ENCODE measurements at places on chromosomes 3 and 15.
A peak's percentile ranks its signal among the peaks of the same experiment; 100 is the strongest.

GRCh38 chr3:166829896-166830295, 550.2 kb downstream of the ZBBX start:
- DNase-seq: no peak

DNA sequence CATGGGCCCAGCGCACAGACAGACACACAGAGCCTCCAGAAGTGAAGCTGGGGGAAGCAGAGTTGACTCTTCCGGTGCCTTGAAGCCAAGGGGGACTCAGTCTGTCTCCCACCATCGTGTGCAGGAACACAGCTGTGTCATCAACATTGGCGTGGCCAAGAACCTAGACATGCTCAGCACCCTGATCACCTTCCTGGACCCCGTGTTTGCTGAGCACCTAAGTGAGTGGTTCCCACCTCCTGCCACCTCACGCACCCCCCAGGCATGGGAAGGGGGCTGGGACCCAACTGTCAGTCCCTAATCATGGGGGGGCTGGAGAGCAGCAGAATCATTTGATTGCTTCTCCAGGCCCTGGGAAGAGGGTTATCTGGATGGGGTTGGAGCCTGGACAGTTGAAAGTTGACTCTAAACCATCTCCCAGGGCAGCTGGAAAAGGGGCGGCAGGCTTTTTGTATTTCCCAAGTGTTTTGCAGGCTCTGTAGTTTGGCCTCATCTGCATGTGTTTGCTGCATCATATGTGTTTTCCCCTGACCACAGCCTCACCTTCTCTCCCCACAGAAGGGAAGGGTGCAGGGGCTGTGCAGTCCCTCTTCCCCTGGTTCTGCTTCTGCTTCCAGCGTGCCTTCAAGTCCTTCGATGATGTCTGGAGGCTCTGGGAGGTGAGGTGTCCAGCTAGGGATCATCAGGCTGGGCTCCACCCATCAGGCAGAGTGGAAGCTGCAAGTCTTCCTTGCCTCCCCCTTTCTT, 12.8 kb downstream of the TBC1D21 start:
- no peak for DNase-seq

- DNase-seq: no peak
Measured at GRCh38 chr3:135078283-135078682, 283.2 kb downstream of the EPHB1 start.

GRCh38 chr3:42511736-42512135, 9.3 kb downstream of the VIPR1 start:
- no peak for DNase-seq

- peak; percentile 46 for DNase-seq
Measured at GRCh38 chr3:160755776-160756304, at the start of gene PPM1L. Gene PPM1L, plus strand, starts transcription at chr3:160756231.

All from RKO (cell line).